ENCODE measurements at places on chromosomes 2 and 18.

DNA sequence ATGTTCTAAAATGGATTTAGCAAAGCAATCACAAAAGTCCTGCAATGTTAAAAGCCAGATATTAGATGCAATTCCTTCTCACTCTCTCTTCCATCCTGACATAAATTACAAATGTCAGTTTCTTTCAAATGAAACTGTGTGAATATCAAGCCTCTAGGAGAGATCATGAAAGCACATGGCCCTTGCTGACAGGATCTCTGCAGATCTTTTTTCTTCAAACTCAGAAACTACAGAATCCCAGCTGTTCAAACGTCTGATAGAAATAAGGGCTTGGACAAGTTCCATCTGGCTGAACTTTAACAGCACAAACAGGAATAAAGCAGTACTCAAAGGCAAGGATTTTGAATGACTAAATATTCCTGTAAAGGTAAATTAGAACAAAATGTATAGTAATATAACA lies 47.6 kb downstream of the PDE1A start:
- no peak for DNase-seq

DNA sequence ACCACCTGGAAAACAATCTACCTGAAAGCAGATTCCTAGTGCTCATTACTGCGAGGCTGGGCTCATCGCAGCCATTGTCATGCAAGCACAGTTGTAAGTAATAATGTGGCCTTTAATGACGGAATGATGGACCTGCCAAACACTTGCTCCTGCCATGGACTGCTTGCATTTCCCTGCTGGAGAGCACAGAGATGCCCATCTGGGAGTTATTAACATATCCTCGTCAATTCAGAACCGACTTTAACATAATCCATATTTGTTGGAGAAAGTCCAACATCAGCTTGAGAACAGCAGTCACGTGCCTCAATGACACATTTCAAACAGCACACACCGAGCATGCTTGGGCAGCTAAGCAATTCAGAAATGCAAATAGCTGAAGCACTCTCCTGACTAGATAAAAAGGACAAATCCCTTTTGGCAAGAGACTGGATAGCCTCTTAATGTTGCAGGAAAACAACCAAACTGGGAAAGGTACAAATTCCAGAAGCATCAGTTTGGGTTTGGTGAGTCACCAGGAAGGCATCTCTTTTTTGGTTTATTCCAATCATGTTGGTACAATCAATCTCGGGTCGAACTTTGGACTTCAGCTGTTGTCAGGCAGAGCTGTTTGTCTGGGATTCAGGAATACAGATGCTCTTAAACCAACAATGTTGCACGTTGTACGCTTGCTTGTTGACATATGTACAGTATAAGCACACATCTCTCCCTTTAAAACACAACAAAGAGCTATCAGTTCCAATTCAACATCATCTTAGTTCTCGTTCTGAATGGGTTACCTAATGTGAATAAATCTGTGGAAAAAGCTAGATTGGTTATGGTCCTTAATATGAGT lies 395.8 kb downstream of the LNPK start:
- no peak for DNase-seq

- no peak for DNase-seq
Measured at GRCh38 chr18:31217038-31217849, 54.6 kb upstream of the DSC1 start.

DNA sequence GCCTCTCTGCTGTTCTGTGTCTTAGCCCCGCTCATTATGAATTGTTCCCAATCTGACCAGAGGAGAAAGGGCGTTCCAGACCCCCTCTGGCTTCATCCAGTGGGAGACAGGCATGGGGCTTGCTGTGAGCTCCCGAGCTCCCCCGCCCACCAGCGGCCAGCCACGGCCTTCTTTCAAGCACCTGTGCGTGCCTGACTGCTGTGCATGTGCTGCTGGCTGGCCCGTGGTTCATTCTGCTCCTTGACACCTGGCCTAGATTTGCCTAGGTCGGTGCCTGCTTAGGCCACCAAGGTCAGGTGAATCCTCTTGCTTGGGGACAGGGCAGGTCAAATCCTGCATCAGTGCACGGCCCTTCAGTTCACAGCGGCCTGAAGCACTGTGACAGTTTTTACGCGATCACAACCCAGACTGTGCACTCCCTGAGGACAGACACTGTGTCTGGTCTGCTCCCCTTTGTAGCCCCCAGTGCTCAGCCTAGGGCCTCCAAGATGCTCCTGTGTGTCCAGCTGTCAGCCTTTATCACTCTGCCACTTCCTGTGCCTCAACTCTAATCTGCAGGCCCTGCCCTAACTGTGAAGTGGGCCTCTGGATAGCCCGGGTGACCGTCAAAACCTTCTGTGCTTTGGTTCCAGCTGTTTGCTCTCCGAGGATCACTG lies 3.6 kb upstream of the LPIN1 start:
- no peak for DNase-seq

DNA sequence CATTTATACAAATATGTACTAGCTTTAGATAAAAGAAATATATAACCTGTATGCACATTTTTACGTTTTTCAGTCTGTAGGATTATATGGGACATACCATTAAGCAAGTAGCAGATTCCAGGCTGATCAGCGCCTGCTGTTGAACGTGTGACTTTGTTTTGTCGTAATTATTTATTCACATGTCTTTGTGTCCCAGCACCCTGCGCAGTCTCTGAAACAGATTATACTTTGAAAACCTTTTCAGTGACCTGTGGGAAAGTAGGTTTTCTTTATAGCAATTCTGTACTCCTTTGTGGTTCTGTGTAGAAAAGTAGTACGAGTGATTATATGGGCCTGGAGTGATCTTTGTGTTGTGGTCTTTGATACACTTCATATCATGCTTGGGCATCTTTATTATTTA lies 68.5 kb downstream of the MTA3 start:
- no peak for DNase-seq

GRCh38 chr2:10256515-10257031 lies 46.1 kb upstream of the HPCAL1 start:
- DNase-seq: peak; percentile 10

- no peak for DNase-seq
Measured at GRCh38 chr2:163713534-163714311, 22.1 kb downstream of the FIGN start.

DNA sequence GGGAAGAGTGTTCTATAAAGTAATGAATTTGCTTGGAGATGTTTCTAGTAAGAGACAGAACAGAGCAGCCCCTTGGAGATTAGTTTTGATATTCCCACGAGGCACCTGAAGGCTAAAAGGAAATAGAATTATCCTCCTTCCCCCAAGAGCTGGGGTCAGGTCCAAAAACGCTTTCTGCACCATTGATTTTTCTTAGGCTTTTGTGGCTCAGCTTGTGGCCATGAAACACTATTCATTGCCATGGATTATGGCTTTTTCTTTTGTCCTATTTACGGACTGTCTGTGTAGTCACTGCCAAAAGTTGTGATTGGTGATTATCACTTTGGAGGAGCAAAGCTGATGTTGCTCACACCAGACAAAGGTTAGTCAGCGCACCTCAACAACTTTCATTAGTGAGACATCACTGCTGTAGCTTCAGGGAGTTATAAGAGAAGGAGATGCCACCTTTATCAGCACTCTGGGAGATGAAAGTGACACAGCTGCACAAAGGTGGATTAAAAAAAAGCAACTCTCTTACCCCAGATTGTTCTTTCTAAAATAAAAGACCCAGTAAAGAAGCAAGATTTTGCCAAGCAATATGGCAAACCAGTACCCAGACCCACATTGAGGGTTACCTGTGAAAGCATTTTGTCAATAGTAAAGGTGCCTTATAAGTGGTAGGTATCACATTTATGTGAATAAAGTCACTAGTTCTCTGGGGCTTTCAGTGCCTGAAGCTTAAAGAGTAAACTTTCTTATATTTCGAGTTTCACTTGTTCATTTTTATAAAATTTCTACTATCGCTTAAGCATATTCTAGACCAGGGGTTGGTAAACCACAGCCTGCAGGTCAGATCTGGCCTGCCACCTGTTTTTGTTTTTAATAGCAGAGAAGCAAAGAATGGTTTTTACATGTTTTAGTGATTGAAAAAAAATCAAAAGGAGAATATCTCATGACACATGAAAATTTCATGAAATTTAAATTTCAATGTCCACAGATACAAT lies 10.6 kb downstream of the CXCR4 start:
- DNase-seq: no peak

DNA sequence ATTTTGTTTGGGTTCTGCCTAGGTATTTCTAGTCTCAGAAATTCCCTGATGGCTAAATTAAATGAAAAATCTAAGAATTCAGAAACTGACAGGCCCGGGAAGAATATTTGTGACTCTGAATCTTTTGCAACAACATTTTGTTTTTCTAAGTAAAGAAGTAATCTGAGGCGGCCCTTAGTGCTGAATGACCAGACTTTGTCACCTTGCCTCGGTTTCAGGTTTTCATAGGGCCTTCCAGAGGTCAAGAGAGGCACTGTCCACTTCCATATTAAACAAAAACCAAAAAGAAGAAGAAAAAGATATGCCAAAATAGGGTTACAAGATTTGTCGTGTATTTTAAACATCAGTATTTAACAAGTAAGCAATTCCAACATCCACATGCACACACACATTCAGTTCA lies 16.1 kb upstream of the CCNYL1 start:
- DNase-seq: no peak

DNA sequence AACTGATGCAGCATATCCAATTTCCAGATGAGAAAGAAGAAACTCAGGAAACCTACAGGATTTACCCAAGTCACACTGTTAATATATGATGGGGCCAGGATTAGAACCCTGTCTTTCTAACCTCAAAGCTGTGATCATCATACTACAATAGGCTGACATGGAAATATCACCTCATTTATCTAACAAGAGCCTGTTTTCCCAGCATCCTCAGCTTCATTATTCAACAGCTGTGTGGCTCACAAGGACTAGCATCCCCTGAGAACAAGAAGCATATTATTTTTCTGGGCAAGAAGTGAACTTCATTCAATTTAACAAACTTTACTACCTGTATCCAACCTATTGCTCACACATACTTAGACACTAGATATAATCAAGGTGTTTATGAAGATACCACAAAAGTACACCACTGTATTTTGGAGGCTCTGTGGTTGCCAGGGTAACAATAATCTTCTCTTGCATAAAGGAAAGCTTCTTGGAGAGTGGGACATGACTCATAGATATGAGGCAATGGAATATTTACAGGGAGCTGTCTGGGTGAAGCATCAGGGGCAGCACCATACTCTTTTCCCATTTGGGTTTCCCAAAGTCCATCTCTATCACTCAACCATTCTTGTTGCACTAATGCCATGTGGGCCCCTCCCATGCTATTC lies 218.2 kb downstream of the RAD51AP2 start:
- DNase-seq: no peak

DNA sequence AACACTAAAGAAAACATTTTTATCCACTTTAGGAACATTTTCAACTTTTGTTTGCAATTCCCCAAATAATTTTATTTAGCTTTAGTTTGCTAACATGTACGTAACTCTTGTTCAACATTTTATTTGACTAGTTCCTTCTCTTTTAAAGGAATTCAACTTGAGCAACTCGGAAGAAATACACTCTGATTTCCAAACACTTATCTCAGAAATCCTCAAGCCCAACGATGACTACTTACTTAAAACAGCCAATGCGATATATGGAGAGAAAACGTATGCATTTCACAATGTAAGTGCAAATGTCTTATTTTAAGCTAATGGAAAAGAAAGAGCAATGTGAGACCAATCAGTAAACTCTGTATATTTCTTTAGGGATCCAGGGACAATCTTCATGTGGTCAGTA lies 10.1 kb downstream of the SERPINB10 start:
- DNase-seq: no peak

DNA sequence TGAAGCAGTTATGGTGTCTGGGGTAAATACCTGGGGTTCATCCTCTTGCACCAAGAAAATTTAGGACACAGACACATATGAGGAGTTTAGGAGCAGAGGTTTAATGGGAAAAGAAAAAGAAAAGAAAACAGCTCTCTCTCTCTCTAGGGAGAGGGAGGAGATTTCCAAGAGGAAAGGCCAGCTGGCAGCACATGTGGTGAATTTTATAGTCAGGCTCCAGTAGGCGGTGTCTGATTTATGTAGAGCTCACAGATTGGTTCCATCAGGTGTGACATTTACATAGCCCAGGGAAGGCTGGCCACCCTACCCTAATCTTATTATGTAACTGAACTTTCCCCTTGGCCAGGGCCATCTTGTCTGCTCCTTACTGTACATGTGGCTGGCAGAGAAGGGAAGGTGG lies 297.5 kb upstream of the RGPD4 start:
- peak; percentile 25 for DNase-seq

DNA sequence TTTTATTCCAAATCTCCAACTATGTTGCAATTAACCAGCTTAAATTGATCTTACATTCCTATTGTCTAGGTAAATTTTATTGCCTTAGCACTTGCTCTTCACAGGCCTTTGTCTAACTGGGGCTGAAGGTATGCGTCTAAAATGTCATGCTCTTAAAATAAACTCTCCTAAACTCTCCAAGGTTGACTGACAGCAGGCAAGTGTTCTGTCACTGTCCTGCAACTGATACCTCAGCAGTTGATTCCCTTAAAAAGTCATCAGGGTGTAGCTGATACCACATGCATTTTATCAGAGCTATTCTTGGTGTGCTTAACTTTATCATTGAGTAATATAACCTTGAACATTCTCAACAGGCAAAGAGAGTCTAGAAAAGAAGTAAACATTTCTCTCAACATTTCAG lies 680 bp downstream of the TTN start:
- no peak for DNase-seq

DNA sequence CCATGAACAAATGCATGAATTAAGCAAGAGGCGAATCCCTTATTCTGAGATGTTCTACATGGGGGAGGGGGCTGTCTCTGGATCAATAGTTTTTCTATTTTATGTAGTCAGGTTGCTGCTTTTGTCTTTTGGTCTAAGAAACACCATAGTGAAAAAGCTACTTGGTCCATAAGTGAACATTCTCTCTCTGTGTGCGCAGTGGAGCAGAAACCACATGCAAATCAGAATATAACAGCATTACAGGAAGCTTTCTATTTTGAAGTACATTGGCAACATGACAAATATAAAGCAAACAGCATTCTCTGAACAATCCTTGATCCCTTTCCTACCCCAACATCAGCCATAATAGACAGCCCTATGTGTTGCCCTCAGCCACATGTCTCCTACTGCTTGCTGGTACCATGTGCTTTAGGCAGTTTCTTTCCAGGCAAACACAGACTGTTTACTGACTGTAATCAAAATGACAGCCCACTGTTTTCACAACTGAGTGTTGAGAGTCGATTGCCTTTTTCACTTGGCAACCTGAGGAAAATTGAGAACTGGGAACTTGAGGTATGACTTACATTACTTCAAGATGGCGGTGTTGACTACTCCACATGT lies 10.6 kb downstream of the SCN3A start:
- DNase-seq: no peak

DNA sequence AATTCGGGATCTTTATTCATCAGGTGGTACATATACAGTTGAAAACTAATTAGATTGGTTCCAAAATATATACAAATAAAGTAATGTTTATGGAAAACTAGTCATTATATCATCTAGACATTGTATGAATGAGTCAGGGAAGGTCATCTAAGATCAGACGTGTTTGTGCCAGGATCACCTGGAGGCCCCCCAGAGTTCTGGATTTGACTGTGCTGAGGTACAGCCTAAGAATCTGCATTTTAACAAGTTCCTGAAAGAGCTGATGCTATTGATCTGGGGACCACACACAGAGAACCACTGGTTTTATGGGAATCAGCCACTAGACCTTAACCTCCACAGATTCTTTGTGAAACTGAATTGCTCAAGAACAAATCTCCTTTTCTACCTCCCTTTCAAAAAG lies 43.2 kb downstream of the PARD6G start:
- no peak for DNase-seq

Measured in left ventricle myocardium inferior (tissue), 1 donor.